ENCODE measurements at places on chromosomes 6 and 20.

- DNase-seq = no peak
Measured at GRCh38 chr6:106141441-106142237, 55.5 kb downstream of the PRDM1 start.

DNA sequence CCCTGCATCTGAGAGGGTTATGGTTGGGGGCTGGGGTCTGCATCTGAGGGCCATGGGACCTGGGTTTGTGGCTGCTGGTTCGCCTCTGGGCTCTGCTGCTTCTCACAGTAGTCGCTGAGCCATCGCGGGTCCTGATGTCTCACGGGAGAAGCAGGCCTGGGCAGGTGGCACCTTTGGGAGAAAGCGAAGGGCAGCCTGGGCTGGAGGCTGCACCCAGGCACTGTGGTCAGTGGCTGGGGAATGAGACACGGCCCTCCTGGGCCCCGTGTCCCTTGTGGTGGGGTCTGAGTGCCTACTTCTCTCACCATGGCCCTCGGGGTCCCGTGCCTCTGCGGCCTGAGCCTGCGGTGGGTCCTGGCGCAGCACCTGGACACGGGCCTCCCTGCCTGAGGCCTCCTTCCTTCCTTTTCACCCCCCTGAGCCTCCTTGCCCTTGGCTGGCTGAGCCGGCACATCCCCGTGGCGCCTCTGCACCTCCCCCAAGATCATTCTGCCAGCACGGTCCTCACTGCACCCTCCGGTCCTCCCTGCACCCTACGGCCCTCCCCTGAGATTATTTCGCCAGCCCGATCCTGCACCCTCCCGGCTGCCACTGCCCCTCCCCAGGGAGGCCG is 206.0 kb downstream of the ERMARD start:
- no peak for DNase-seq

GRCh38 chr6:3259491-3259958 is 778 bp downstream of the PSMG4 start:
- no peak for DNase-seq

DNA sequence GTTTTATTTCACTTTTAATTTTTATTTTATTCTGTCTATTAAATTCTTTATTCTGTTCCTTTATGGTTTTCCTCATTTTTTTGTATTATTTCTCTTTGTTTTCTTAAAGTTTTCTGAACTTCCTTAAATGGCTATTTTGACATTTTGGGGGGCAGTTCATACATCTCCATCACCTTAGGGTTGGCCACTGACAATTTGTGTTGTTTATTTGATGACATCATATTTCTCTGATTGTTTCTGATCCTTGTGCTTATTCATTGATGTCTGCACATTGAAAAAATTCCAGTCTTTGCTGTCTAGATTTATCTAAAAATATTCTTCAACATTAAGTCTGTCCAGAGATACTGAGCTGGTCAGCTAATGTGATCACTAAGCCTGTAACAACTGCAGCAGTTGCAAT is 379.5 kb upstream of the EYS start:
- DNase-seq = no peak

DNA sequence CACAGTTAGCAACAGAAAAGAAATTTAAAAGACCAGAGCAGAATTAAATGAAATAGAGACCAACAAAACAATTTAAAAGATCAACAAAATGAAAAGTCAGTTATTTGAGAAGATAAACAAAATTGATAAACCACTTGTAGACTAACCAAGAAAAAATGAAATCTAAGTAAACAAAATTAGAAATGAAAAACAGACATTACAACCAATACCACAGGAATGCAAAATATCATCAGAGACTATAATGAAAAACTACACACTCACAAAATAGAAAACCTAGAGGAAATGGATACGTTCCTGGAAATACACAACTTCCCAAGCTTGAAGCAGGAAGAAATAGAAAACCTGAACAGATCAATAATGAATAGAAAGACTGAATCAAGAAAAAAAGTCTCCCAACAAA is 97.8 kb downstream of the WDR27 start:
- no peak for DNase-seq

DNA sequence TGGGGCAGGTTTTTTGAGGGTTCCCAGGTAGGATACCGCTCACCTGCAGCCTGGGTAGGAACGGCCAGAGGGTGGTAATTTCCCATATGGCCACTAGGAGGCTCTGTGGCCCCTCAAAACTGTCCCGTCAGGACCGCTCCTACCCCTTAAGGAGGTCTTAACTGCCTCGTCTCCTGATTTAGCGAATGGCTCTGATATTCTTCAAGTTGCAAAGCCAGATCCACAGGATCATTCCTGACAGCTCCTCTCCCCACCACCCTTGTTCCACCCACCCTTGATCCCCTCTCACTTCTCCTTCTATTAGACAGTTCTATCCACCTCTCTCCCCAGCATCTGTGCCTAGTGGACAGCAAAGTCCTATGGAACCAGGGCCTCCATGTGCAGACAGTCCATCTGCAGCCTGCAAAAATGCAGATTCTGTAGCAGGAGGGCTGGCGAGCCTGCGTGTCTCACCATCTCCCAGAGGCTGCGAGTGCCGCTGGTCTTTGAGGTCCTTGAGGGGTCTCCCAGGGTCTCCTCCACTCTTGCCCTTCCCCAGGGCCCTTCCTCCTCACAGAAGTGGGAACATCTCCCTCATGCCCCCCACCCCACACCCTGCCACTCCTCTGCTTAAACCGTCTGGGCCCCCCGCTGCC is 34.3 kb upstream of the ZBP1 start:
- peak; percentile 27 for DNase-seq

DNA sequence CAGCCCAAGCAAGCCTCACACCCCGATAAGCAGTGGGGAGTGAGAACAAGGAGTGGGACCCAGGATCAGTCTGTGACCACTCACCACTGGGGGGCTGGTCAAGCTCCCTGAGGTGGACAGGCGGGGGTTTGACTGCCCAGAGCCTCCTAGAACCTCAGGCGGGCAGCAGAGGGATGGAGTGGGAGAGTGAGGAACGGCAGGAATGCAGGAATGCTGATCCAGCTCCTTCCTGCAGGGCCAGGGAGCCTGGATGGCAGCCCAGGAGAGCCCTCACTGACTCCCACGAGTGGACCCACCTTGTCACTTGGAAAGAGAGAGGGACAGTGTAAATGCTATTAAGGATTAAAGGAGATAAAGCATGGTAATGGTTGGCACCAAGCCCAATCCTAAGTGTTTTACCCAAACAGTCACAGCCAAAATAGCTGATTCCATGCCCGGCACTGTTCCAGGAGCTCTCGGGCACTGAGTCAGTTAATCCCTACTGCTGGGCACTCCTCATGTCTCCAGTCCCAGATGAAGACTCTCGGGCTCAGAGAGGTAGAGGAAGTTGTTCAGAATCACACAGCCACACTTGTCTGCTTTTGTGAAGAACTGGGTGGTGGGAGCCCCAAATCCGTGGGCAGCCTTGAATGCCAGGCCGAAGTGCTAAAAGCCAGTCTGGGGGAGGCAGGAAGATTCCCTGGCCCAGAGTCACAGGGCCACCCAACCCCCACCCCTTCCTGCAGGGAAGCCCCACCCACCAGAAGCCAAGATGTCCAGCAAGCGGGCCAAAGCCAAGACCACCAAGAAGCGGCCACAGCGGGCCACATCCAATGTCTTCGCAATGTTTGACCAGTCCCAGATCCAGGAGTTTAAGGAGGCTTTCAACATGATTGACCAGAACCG is 3.1 kb downstream of the MYL9 start:
- DNase-seq = no peak

DNA sequence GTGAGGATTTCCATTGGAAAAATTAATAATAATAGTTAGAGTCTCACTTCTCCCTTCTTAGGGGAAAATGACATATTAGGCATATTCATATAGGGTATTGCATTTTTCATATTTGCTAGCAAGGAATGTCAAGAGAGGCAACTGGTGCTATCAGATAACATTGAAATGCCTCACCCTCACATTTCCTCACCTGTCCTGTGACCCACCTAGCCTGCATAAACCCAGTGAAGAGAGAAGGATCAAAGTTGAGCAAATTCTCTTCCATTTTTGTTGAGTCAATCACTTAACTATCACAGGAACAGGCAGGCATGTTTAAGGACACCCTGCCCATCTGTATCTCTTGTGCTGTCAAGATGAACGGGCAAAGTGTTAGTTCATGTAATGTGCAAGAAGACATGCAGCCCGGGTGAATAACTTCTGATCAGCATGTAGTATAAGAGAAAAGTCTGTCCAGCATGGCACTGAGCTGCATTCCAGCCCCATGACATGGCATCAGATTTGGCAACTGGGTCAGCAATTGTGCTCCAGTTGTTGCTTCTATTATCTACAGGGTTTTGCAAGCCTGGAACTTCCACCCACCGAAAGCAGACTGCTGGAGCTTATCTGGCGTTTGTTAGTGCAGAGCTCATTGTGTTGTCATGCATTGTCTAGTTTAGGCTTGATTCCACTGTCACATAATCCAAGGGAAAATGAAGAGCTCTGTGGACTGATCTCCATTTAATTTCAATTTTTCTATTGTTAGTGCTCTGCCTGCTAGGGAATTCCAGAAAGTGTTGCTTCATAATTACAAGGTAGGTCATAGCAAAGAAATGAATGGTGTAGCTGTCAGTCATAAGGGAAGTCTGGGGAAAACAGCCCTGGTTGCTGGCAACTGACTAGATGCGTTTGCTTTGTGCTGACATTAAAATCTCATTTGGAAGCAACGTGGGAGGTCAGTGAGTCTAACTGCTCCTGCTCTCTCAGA is 138.4 kb upstream of the TNFAIP3 start:
- no peak for DNase-seq

DNA sequence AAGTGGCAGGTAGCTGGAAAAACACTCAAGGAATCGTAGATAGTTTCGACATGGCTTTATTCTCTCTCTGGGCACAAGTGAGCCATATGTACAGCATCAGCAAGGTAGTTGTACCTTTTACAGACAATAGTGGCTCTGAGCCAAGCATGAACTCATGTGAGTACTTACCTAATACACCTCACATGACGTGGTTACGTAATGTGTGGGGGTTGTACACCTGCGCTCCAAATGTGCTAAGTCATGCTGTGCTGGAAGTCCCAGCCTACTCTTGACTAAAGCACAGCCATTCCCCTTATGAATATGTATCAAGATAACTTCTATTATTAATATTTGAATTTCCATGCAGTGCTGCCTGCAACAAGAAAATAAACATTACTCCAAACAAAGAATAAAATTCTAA is 78.8 kb upstream of the HMGN3 start:
- no peak for DNase-seq
